Putamen (tissue), 1 donor: ENCODE measurements at places on chromosomes 6 and 20.

GRCh38 chr6:156517088-156517487 is 260.1 kb upstream of the ARID1B start:
- DNase-seq = no peak

DNA sequence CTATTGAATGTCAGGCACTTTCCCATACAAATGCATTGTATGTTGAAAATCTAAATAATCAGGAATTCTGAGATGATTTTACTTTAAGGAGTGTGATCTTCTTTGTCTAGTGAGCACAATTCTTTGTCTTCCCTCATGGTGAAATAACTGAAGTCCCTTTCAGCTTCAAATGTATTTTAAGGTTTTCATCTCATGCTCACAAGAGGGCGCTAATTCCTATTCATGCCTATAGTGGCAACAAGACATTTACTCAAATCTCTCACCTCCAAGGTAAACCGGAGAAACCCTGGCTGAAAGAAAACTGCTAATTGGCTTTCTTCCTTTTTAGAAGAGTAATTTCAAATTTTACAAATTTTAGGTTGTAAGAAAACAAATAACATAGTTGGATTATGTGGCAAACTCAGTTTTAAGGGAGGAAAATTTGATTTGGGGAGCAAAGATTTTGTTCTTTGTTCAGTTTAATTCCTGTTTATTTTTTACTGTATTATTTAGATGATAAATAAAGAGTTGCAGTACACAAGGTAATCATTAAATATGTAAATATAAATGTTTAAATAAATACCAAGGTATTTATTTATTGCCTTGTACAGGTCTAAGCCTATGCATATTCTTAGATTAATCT is 69.1 kb downstream of the SLC35F1 start:
- peak; percentile 62 for DNase-seq

GRCh38 chr20:13771853-13772453 is 12.8 kb downstream of the ESF1 start:
- no peak for DNase-seq

DNA sequence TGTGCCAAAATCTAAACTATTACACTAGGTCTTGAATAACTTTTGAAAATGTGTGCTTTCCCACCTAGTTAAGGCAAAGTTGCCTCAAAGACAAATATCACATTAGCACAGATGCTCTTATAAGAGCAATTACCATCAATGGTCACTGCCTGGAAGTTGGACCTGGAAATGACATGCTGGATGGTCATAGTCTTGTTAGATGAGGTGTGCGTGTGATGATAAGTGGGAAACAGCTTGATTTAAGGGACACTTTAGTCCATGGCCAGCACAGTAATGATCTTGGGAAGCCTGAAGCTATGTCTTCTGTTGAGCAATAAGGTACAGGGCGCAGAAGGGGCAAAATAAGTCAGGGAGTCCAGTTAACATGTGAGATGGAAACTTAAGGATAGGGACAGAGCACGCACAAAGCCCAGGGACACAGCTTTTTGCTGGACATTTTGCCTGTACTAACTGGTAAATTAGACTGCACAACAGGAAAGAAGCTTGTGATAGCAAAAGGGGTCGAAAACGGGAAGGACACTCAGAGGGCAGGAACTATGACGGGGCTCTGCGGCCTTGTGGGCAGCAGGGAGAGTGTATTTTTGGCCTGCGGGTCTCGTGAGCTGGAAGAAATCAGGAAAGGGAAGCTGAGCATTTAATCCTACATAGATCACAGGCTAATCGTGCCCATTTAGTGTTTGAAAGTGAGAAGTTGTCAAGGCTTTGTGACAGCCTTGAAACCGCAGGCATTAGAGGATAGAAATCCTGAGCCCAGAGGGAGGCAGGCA is 66.7 kb upstream of the BMP2 start:
- DNase-seq = no peak
